ENCODE measurements at places on chromosomes 12 and 14.

DNA sequence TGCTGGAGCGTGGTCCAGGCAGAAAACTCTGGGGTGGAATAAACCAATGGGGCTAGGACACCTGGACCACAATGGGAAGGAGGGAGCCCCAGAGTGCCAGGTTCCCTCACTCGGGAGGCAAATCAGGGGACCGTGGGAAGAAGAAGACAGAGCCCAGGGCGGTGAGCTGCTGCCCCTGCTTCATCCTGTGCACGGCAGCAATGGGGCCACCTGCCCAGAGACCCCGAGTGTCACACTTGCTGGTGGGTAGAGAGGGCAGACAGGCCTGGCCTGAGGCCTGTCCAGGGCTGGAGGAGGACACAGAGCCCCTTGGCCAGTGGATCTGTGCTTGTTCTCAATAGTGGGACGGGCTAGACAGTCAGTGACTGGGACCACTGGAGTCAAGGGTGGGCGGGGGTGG, 58.2 kb downstream of the DIO3 start:
- DNase-seq: no peak

DNA sequence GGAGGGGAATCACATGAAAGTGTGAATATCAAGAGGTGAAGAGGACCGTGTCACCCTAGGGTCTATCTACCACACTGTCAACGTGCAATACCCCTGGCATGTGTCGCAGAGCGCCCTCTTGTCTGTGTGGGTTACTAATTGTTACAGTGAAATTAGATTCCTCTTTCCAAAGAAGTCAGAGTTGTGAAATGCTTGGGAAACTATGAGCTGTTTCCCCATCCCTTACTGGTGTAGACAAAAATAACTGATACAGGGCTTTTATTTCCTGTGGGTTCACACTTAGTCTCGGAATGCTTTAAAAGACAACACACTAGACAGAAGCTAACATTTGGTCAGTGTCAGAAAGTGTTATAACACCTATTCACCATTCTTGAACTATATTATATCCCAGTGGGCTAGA, 597.3 kb downstream of the NRXN3 start:
- no peak for DNase-seq

- no peak for DNase-seq
Measured at GRCh38 chr12:40158592-40159111, 52.8 kb upstream of the SLC2A13 start.

DNA sequence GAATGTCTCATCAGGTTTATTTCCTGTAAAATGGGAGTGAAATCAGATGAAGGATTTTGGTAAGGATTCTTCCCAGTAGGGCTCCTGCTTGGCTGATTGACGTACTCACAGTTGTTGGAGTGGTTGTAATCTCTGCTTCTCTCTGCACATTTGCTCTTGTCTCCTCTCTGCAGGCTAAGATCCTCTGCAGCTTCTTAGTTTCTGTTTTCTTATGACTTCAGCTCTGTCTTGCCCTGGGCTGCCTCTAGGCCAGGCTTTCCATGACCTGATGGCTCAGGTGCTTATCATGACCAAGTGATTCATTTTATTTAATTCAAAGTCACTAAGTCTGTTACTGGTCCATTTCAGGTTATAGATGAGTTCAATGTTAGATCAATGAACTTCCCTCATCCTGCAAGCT, 394.5 kb upstream of the DDHD1 start:
- no peak for DNase-seq

DNA sequence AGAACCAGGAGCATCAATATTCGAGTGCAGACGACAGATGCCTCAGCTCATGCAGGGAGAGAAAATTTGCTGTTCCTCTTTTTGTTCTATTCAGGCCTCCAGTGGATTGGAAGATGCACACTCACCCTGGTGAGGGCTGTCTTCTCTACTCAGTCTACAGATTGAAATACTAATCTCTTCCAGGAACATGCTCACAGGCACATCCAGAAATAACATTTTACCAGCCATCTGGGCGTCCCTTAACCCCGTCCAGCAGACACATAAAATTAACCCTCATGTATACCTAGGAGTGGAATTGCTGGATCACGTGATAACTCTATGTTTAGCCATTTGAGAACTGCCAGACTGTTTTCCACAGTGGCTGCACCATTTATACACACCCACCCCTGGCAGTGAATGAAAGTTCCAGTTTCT, 4.5 kb upstream of the OAS2 start:
- no peak for DNase-seq

GRCh38 chr14:92461891-92462290, 51.7 kb upstream of the RIN3 start:
- DNase-seq: no peak

DNA sequence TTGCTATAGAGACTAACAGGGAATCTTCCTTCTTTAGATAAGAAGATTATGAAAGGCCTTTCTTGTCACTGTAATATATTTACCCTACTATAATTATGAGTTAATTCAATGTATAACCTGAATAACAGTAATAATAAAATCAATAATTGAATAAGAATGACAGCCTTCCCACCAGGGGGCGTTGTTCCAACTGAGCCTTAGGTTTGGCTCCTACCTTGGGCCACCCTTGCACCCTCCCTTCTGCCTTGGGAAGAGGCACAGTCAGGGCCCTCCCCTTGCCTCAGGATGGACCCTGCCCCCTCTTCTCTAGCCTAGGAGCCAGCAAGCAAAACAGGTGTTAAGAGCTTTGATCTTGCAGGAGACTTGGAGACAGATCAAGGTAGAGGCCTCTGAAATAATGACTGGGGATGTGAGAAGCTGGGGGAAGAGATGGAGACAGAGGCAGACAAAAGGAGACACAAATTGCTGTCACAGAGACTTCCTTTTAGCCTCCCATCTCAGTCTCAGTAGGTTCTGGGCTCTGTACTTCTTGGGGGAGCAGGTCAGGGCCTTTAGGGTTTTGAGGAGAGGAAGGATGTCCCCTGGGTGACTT, 40.1 kb upstream of the CISTR start:
- no peak for DNase-seq

- no peak for DNase-seq
Measured at GRCh38 chr14:68264260-68264569, 444.6 kb downstream of the RAD51B start.

GRCh38 chr12:87656311-87656710, 372.9 kb downstream of the C12orf50 start:
- no peak for DNase-seq

DNA sequence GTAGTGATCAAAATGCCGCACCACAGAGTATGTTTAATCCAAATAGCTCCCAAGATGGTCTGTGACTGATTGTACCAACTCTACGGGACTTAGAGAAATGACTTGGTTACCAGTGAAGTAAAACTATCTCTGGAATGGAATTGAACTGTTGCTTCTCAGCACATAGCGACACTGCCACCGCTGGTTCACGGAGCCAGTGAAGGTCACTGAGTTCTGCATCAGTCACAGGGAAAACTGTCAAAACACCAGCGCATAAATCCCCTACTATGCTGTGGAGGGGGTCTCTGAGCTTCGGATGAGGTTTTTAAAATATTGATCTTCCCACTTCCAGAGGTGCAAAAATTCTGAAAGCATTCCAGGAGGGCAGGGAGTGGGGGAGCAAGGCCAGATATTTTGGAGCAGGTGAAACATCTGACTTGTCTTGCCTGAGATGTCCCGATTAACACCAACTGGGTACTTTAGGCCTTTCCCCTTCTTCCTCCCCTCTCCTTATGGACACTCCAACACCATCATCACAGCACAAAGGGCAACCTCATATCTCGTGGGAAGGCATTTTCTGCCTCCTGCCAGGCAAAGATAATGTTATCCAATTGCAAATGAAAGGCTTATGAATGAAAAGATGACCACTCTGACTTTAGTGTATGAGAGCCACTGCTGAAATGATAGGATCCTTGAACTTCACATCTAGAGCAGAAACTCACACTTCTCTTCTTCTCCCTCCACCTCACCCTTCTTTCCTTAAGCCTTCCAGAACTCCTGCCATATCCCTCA, 2.0 kb upstream of the PLXNC1 start:
- no peak for DNase-seq

DNA sequence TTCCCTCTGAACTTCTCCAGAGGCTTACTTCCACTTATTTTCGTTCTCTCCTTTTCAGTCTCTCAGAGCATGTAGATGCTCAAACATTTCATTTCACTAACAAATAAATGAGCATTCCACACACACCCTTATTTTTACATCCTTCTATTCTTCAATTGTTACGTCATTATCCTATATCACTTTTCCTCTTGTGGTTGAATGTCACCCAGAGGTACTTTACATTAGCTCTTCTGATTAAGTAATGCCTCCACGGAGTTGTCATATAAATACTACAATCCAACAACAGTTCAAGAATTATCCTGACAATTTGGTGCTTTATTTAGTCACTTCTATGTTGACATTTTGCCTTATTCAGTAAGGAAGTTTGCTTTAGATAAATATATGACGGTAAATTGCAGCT, 18.4 kb downstream of the FAR2 start:
- no peak for DNase-seq

DNA sequence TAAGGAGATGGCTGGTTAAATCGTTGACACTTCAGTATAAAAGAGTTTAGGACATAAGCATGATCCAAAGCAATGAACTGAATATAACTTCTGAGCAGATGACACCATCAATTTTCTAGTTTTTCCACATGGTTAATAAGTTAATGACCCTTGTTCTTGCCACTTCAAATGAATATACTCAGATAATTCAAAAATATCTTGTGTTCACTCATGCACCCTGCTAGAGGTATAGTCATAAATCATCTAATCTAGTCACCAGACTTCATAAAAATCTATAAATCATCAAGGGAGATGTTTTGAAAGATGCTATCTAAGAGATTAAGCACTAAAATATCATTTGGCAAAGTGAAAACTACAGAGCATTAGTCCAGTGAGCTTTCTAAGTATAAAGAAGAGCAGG, 131.9 kb downstream of the MDGA2 start:
- DNase-seq: no peak

- no peak for DNase-seq
Measured at GRCh38 chr14:65297744-65298143, 114.8 kb upstream of the FUT8 start.

- no peak for DNase-seq
Measured at GRCh38 chr14:70811050-70811449, 1.7 kb upstream of the MAP3K9 start.

- no peak for DNase-seq
Measured at GRCh38 chr14:49951229-49951607, 58.3 kb downstream of the ARF6 start.

DNA sequence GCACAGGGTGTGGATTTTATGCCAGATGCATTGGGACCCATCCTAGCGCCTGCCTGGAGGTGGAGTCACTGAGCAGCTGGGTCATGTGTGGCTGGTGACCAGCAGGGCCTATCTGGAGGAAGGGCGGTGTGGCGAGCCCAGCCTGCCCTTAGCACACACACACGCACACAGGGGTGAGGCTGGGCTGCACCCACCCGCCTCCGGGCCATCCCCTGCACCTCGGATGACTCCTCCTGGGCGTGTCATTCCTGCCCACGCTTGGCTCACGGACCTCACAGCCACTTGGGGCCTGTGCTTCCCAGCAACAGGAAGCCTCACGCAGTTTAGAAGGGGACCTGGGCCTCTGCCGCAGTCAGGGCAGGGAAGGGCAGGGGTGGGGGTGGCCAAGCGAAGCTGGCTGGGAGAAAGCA, 36.2 kb upstream of the FZD10 start:
- DNase-seq: no peak

GRCh38 chr12:46556819-46557524, 184.4 kb upstream of the SLC38A2 start:
- DNase-seq: no peak

GRCh38 chr12:51348116-51348515, 1.6 kb upstream of the CELA1 start:
- DNase-seq: no peak

GRCh38 chr12:101209319-101210302, at the start of gene SLC5A8:
Gene SLC5A8, minus strand, starts transcription at chr12:101210238. Its CDS starts 390 bp downstream, at chr12:101209848.
- DNase-seq: no peak

GRCh38 chr14:99326041-99326710, 54.2 kb upstream of the BCL11B start:
- no peak for DNase-seq

GRCh38 chr14:50678163-50678562, 10.1 kb upstream of the SAV1 start:
- no peak for DNase-seq

GRCh38 chr14:74733221-74733620, 20.3 kb downstream of the FCF1 start:
- no peak for DNase-seq

- no peak for DNase-seq
Measured at GRCh38 chr14:70788898-70789297, 20.4 kb downstream of the MAP3K9 start.

DNA sequence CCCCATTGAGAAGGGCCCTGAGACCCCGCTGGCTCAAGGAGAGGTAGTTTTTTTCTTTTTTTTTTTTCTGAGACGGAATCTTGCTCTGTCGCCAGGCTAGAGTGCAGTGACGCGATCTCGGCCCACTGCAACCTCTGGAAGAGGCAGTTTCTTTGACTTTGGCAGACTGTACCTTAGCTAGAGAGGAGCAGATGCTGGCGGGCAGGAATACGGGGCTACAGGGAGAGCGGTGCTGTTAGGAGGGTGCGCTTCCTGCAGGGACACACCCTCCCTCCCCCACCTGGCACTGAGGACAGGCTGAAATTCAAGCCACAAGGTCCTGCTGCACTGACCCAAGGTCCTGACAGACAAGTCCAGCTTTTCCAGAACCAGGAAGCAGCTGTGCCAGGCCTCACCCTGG, 32.2 kb upstream of the NUDT14 start:
- no peak for DNase-seq

GRCh38 chr14:56555921-56556570, 23.6 kb upstream of the TMEM260 start:
- no peak for DNase-seq

DNA sequence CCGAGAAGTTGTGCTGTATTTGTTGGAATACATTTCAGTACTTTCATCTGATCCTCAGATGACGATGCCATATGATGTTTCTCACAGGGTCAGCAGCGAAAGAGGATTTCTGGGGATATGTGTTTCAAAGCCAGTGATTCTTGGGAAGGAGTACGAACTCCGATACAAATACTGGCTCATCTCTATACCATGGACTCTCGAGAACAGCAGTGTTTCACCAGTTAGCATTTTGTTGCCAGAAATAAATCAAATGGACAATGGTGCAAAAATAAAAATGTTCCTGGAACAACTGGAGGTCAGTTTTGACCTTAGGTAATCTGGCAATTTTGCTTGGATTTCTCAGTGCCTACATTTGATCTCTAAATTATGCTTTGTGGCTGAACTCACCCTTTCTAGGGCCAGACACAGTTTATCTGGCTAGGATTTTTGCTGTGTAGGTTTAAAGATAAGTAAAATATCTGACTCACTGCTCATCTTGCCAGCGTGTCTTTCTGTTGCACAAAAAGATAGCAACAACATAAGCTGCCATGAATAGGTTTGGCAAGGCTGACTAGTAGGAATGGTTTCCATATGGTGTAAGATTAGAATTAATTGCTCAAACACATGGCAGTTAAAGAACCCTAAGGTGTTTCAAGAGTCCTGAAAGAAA, 11.0 kb upstream of the MGP start:
- DNase-seq: no peak

DNA sequence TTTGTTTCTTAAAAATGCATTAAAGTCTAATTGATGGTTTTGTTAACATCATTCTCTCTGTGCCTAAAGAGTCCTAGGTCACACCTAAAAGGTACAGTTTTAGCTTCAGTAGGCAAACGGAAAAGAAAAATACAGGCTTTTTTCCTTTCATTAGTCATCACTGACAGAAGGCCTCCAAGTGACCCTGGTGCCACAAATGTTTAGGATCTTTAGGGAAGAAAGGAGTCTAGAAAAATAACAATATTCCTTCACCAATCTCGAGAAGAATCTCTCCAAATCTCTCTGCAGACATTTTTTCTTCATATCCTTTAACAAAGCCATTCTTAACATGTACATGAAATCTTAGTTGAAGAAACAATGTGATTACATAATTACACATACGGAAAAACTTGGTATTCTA, 2.0 kb downstream of the DENND5B start:
- no peak for DNase-seq
